ENCODE measurements at places on chromosomes 7 and 10. TPM values are rescaled to one million over a fixed set of nuclear protein-coding genes. Genes with fewer than 3 reads are reported as not detected.

ZNF655 gene
- total RNA-seq: 148 TPM

- H3K27ac ChIP-seq: no peak overlapping the region
- no peak overlapping the region for H3K4me3 ChIP-seq
- no peaks in the 10 kb centered on the region for H3K36me3 ChIP-seq
- no peak for DNase-seq
Observed at GRCh38 chr7:140981951-140982350, 32.8 kb downstream of the MRPS33 start.

TECTB gene
- total RNA-seq: not detected

DNA sequence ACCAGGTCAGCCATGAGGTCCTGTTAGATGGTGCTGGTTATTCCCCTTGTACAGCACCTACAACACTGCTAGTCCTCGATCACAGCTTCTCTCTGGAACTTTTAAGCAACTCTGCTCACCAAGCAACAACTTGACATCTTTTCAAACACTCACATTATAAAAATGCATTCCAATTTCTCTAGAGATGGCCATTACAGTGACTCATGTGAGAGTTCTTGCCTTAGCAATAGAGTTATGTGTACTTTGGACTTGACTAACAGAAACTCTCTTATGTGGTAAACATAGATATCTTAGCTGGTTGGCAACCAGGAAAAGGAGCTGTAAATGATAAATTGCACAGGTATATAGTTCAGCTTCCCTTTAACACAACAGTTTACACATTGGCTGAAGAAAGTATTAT is 122.2 kb downstream of the PDE1C start:
- H3K36me3 ChIP-seq: no peaks in the 10 kb centered on the region
- no peak for DNase-seq
- H3K27ac ChIP-seq: no peak overlapping the region
- no peak overlapping the region for H3K4me3 ChIP-seq
- H3K27me3 ChIP-seq: no peaks in the 10 kb centered on the region
- H3K4me1 ChIP-seq: peaks cover 6% of the 10 kb centered on the region

Measured in thoracic aorta (tissue), 2 donors.